Kidney epithelial cell (primary cell): ENCODE measurements at places on chromosomes 3 and 15.

GRCh38 chr3:56458496-56459103 is 9.7 kb downstream of the ERC2 start:
- DNase-seq, result no peak

GRCh38 chr3:112736386-112736785 is 95.4 kb upstream of the CCDC80 start:
- no peak for DNase-seq

GRCh38 chr3:27025718-27026117 is 343.5 kb downstream of the NEK10 start:
- no peak for DNase-seq

- DNase-seq, result no peak
Measured at GRCh38 chr3:171847133-171847532, 4.0 kb downstream of the TMEM212 start.

GRCh38 chr3:42702066-42702951 is at the start of gene HHATL:
Gene HHATL, minus strand, starts transcription at chr3:42702798. Its CDS starts 1,972 bp downstream, at chr3:42700826.
- no peak for DNase-seq

- no peak for DNase-seq
Measured at GRCh38 chr3:100042166-100042981, 71.9 kb downstream of the FILIP1L start.

GRCh38 chr3:189143321-189143720 is 28.4 kb upstream of the TPRG1 start:
- DNase-seq, result no peak

DNA sequence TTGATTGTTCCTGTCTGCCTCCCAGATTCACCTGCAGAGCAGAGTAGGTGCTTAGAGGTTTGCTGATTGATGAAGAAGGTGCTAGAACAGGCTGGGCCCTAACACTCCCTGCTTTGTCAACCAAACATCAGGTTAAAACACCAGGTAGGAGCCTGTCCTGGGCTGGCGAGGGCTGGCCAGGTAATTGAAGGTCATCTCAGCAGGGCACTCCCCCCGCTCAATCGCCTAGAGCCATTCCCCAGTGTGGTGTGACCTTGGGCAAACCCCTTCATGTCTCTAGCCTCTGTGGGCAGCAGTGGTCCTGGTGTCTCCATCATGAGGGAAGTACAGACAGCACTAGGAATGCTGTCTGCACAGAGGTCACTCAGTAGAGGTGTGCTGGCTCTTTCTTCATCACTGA is 88.3 kb downstream of the KLF15 start:
- DNase-seq, result no peak

GRCh38 chr3:126696701-126697267 is 7.3 kb upstream of the CHCHD6 start:
- no peak for DNase-seq

DNA sequence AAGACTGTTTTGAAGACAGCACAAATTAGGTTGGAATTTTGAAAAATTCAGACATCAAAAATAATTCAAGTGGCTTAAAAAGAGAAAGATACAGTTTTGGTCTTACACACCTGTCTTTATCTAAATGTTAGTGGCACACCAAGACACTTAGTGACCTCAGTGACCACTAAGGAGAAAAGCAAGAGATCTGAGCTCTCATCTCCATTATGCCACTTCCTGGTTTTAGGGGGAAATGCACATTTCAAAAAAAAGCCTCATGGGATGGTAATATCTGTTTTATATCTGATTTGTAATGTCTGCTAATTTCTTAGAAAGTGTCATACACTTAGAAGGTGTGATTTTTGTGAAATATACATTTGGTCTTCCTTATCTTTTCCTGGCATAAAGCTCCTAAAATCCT is 16.4 kb downstream of the IL12A start:
- no peak for DNase-seq
